ENCODE measurements at places on chromosomes 13 and 19. TPM values are rescaled to one million over a fixed set of nuclear protein-coding genes. Genes with fewer than 3 reads are reported as not detected.
A peak's percentile ranks its signal among the peaks of the same experiment; 100 is the strongest.

DNA sequence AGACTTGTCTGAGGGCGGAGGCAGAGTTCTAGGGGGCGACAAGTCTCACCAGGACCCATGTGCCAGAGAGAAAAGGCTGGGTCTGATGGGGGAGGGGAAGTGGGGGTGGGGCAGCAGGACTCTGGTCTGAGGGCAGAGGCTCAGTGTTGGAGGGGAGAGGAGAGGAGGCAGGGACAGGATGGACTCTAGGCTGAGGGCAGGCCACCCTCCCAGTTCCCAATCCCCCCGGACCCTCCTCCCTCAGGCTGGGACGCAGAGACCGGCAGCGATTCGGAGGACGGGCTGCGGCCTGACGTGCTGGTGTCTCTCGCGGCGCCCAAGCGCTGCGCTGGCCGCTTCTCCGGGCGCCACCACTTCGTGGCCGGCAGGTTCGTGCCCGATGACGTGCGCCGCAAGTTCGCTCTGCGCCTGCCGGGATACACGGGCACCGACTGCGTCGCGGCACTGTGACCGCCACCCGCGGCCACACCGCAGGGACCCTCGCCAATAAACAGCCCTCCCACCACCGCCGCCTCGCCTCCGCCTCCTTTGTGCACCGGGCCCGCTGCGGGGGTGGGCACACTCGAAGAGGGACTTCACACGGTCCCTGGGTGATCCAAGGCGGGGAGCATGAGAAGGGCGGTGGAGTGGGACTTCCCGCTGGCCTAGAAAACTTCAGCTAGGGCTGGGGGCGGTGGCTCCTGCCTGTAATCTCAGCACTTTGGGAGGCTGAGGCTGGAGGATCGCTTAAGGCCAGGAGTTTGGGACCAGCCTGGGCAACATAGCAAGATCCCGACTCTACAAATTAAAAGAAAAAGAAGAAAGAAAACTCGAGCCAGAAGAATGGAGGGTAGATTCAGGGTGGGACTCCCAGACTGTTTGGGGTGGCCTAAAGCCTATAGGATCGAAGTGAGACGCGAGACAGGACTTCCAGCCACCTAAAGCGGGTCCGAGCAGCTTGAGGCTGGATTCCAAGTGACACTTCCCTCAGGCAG, 703 bp upstream of the CILP2 start:
- no peak overlapping the region for H3K27ac ChIP-seq
- peaks cover 50% of the 10 kb centered on the region for H3K4me1 ChIP-seq
- peak; percentile 74 for DNase-seq
- no peaks in the 10 kb centered on the region for H3K36me3 ChIP-seq
- no peaks in the 10 kb centered on the region for H3K27me3 ChIP-seq
- peak overlapping the region; percentile 16 for H3K4me3 ChIP-seq

- H3K4me3 ChIP-seq, result no peak overlapping the region
- no peak for DNase-seq
- no peaks in the 10 kb centered on the region for H3K27me3 ChIP-seq
- no peaks in the 10 kb centered on the region for H3K36me3 ChIP-seq
- H3K27ac ChIP-seq, result no peak overlapping the region
- no peaks in the 10 kb centered on the region for H3K4me1 ChIP-seq
Measured at GRCh38 chr13:107721125-107721869, 494.0 kb downstream of the LIG4 start.

DNA sequence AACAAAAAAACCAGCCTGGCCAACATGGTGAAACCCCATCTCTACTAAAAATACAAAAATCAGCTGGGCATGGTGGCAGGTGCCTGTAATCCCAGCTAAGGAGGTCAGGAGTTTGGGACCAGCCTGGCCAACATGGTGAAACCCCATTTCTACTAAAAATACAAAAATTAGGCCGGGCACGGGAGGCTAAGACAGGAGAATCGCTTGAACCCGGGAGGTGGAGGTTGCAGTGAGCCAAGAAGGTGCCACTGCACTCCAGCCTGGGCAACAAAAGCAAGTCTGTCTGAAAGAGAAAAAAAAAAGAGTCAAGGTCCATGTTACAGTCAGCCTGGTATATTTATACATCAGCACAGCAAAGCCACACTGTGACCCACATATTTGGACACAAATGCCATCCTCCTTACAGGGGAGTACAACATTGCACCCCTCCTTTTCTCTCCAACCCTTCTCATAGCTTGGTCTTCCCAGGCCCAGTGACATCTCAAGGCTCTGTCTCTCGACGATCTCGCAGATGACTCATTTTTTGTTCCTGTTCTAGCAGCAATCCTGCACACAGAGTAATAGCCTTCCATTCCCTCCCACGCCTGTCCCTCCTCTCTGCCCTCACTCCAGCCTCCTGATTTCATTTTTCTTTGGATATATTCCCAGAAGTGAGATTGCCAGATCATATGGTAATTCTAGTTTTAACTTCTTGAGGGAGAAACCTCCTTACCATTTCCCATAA, 21.0 kb upstream of the DPP9 start:
- no peak for DNase-seq
- H3K4me1 ChIP-seq, result no peaks in the 10 kb centered on the region

DNA sequence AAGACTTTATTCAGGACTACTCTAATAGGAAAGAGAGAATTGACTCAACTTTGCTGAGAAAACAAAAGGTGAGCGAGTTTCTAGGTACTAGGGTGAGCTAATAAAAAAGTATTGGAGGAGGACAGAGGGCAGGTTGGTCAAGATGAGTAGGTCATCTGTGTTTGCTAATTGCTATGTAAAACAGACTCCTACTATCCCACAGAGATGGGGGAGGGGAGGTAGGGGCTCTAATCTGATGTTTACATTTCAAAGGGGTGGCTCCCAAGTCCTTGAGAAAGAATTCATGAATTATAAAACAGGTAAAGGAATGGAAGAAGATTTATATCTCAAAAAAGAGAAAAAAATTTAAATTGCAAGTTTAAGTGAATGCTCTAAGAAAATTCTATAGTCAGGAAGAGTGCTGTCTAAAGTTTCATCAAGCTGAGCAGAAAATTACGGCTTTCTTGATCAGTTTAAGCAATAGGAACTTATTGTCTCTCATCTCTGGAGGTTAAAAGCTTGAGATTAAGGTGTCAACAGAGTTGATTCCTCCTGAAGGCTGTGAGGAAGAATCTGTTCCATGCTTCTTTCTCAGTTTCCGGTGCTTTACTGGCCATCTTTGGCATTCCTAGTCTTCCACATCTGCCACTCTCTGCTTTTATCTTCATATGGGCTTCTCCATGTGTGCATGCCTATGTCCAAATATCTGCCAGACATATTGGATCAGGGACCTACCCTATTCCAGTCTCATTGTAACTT, 790.3 kb downstream of the SLITRK5 start:
- DNase-seq, result no peak
- H3K36me3 ChIP-seq, result no peaks in the 10 kb centered on the region
- H3K4me1 ChIP-seq, result no peaks in the 10 kb centered on the region
- no peak overlapping the region for H3K4me3 ChIP-seq

DNA sequence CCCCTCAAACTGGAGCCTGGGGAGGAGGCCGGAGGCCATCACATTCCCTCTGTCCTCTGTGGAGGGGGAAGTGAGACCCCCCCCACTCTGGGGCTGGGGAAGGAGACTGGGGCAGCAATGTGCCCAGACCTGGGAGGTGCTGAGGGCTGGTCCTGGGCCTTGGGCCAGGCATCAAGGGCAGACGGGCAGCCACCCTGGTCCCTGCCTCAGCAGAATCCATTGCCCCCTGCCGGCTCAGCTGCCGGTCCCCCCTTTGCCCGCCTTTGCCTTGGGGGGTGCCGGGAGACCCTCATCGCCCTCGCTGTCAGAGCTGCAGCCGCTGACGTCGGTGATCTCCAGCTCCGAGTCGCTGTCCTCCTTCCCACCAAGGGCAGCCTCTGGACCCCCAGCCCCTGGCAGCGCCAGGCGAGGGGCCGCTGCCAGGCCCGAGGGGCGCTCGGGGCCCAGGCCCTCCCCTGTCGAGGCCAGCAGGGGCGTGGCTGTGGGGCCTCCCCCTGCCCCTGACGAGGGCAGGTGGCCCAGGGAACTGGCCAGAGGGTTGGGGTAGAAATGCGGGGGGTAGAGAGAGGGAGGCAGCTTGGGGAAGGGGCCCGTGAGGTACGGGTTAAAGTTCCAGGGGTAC, 20.1 kb downstream of the ERFL start:
- no peak overlapping the region for H3K27ac ChIP-seq
- H3K36me3 ChIP-seq, result peaks cover 42% of the 10 kb centered on the region
- H3K4me3 ChIP-seq, result no peak overlapping the region
- DNase-seq, result no peak

DNA sequence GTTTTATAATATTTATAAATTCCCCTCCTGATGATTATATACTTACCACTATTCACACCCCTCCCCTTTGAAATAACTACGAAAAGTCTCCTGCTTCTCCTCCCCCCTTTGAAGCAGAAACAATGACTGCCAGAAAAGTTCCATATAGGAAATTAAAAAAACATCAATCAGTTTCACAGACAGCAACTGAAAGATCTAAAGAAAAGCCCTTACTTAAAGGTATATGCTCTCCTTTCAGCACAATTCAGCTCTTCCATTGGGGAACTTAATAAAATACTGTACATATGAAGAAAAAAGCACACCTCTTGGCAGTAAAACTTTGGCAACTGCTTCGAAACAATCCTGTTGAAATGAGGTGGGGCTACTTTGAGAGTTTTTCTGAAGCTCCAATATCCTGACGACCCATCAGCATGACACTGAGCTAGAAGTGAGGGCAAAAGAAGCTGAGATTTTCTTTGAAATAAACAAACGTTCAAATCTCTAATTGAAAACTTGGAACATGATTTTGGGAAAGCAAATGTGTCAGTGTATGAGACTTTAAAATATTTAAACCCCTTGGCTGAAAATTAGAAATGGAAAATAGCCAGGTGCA, 147.6 kb upstream of the RXFP2 start:
- H3K27ac ChIP-seq, result no peak overlapping the region
- no peak for DNase-seq
- H3K4me1 ChIP-seq, result no peaks in the 10 kb centered on the region
- peaks cover 2% of the 10 kb centered on the region for H3K27me3 ChIP-seq

- H3K4me1 ChIP-seq, result no peaks in the 10 kb centered on the region
- no peak for DNase-seq
- no peak overlapping the region for H3K27ac ChIP-seq
- H3K36me3 ChIP-seq, result no peaks in the 10 kb centered on the region
- H3K27me3 ChIP-seq, result peaks cover 16% of the 10 kb centered on the region
Measured at GRCh38 chr19:31408460-31409124, 59.4 kb upstream of the TSHZ3 start.

GRCh38 chr19:45420871-45421270, 2.8 kb downstream of the ERCC1 start:
- peaks cover 24% of the 10 kb centered on the region for H3K36me3 ChIP-seq
- no peaks in the 10 kb centered on the region for H3K27me3 ChIP-seq
- peaks cover 42% of the 10 kb centered on the region for H3K4me1 ChIP-seq
- H3K27ac ChIP-seq, result no peak overlapping the region
- DNase-seq, result no peak
- no peak overlapping the region for H3K4me3 ChIP-seq

DNA sequence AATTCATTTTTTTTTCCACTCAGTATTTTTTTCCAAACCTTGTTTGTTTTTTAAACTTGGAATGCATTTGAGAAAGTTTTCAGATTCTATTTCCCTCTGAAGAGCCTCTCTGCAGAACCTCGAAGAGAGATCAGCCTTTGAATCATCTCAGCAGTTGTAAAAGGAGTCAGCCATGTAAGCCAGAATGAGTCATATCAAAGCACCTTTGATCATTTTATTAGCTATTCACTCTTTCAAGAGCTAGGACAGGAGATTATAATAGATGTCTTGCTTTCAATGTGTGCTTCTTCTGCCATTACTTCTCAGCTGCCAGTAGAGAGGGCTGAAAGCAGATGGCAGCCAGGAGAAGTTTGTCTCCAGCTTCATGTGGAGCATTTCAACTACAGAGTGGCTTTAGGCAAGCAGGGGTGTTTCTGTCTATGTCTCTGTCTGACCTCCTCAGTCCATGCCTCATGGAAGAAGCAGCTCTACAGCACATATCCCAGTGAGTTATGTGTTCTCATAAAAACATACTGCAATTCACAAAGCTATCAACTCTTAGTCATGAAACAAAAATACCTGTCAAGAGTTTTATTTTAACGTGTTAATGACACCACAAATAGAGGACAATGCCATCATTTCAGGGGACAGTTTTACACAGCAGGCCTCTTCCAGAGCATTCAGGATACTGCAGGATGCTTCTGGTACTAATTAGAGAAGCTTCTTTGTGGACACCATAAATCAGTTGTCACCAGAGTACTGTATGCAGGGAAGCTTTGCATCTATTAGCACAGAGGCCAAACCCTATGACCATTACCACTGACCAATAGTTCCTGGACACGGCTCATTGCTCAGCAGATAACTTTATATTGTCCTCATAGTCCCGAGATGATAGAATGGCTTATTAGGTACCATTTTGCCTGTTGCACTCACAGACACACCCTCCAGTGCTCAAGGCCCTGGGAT, 94.3 kb downstream of the NHLRC3 start:
- no peaks in the 10 kb centered on the region for H3K27me3 ChIP-seq
- H3K4me1 ChIP-seq, result no peaks in the 10 kb centered on the region
- no peak overlapping the region for H3K4me3 ChIP-seq
- no peaks in the 10 kb centered on the region for H3K36me3 ChIP-seq

DNA sequence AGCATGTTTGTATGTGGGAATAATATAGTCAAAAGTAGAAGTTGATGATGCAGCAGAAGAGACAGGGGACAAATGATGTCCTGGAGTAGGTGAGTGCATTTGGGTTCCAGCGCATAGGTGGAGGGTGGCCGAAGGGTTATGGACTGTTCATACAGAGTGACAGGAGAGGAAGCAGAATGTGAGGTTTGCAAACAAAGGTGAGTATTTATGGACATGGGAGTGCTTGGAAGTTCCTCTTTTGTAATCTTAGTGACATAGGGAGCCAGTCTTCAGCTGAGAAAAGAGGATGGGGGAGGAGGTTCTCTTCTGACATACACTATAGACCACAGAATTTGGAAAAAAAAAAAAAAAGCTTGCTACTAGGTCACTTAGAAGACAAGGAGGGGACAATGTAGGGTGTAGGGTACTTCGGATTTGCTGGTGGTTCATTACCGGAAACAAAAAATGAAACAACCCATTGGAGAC, 331.6 kb downstream of the DLEU7 start:
- H3K36me3 ChIP-seq, result no peaks in the 10 kb centered on the region
- DNase-seq, result no peak
- H3K4me3 ChIP-seq, result peak overlapping the region; percentile 52
- H3K27ac ChIP-seq, result no peak overlapping the region
- H3K27me3 ChIP-seq, result no peaks in the 10 kb centered on the region

DNA sequence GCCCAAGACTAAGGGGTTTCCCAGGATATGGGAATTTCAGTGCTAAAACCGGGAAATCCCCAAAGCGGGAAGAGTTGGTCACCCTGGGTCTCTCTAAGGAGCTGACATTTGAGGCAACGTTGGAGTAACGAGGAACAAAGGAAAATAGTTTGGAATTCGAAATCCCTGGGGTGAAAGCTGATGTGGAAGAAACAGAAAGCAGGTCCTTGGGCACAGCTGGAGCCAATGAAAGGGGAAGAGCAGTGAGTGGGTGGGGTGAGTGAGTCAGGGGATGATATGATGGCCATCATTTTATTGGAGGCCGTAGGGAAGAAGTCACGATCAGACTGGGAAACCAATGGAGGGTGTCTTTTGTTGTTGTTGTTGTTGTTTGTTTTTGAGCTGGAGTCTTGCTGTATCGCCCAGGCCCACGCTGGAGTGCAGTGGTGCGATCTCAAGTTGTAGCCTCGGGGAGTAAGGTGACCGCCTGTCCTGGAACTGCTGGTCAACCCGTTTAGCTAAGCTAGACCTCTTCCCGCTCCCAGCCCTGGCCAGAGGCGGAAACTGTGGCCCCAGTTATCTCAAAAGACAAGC, 3.4 kb upstream of the RFX2 start:
- no peaks in the 10 kb centered on the region for H3K36me3 ChIP-seq
- H3K4me1 ChIP-seq, result peaks cover 21% of the 10 kb centered on the region
- H3K27me3 ChIP-seq, result peaks cover 4% of the 10 kb centered on the region
- no peak for DNase-seq
- no peak overlapping the region for H3K27ac ChIP-seq

The VN1R2 gene
- total RNA-seq, result not detected

The ZNF112 gene
- 0.08 TPM for total RNA-seq

The ZNF285 gene
- 0.22 TPM for total RNA-seq

The CEACAM7 gene
- not detected for total RNA-seq

The TEX101 gene
- total RNA-seq, result not detected

The DAND5 gene
- total RNA-seq, result not detected
